ENCODE measurements at places on chromosomes 7 and 10.

- DNase-seq, result no peak
These were observed 95.2 kb downstream of the IQUB start for GRCh38 chr7:123439191-123439590.

GRCh38 chr10:4649471-4649870, 176.5 kb upstream of the AKR1E2 start:
- DNase-seq, result no peak

- DNase-seq, result no peak
These were observed 48.6 kb upstream of the TES start for GRCh38 chr7:116161728-116162127.

DNA sequence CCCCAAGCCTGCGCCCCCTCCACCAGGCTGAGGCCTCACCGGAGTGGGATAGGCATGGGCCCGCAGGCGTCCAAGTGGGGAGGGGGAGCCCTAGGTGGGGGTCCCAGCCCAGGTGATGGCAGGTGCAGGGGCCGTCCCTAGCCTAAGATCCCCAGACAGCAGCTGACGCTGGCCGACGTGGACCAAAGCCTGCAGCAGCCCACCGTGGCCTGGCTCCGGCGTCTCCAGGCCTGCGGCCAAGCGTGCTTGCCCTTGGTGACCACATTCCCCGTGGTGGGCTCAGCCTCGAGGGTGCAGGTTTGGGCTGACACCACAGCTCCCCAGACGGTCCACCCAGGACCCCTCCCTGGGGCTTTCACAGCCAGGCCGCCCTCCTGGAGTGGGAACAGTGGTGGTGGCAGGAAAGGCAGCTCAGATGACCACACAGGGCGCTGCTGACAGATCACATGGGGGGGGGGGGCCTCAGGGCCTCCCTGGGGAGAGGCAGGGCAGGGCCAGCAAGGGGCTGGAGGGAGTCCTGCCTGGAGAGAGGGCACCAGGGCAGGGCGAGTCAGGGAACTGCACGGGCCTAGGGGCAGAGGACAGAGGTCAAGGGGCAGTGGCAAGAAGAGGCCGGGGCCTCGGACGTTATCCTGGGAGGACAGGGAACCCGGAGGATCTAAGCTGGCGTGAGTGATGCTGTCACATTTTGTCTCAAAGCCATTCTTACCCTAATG, 767 bp upstream of the ADAM8 start:
- DNase-seq, result no peak

DNA sequence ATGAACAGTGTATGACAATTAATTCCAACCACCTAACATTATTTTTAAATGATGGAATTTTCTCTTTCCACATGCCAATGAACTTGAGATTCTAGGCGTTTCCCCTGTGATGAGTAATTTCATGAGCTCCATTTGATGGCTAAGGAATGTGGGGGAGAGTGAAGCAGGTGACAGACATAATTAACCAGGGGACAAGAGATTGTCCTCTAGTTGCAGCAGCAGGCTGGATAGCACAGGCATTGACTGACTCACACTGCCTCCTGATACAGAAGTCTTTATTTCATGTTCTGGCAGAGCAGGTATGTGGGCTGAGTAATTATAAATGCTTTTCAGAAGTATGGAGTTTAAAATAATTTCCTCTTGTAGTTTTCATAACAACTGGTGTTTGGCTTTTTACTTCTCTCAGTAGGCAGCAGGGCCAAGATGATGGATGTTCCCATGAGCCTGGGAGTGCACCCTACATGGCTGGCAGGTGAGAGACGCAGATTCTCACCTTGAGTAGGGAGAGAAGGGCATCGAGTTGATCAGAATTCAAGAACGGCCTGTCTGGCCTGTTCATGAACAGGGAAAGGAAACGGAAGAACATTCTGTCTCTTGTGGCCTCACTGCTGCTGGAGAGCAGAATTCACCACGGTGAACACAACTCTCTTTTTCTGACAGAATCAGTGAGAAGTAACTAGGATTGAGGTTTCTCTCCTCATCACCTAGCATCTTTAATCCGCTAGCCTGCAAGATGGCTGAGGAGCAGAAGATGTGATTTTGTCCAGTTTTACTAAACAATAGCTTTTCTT, 118.8 kb downstream of the AOAH start:
- peak; percentile 59 for DNase-seq

GRCh38 chr10:86355571-86356038, 11.0 kb downstream of the GRID1 start:
- no peak for DNase-seq

DNA sequence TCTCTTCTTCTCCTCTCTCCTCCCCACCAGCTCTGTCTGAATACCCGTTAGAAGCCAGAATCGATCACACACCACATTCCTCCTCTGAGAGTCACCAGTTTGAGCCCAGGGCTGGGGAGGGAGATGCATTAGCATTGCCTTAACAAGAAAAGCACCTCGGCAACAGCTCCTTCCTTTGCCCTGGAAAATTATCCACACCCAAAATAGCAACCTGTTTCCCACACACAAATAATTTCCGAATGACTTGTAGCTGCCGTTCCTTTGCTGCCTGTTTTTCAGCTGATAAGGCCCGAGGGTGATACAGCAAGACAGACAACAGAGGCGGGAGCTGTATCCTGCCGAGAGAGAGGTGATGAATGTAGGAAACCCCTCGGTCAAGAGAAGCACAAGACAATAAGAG, 91.3 kb downstream of the CPXM2 start:
- DNase-seq, result no peak

DNA sequence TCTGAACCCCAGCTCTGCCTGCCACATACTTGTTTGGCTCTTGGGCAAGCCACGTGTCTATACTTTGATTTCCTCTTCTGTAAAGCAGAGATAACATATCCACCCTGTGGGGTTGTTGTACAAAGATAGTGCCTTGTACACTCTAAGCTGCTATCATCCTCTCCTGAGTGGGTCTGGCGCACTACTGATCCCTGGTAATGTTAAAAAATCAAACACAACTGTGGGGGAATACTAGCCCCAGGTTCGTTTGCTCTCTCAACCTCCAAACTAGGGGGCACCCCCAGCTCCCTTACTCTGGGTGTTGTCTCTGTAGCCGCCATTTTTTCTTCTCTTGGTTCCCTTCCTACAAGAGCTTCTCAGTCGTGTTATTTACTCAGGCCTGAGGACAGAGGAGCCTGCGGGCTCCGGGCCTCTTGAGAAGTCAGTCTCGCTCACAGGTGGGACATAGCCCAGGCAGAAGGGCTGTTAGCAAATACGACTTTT, 1.0 kb downstream of the POLM start:
- DNase-seq, result no peak

DNA sequence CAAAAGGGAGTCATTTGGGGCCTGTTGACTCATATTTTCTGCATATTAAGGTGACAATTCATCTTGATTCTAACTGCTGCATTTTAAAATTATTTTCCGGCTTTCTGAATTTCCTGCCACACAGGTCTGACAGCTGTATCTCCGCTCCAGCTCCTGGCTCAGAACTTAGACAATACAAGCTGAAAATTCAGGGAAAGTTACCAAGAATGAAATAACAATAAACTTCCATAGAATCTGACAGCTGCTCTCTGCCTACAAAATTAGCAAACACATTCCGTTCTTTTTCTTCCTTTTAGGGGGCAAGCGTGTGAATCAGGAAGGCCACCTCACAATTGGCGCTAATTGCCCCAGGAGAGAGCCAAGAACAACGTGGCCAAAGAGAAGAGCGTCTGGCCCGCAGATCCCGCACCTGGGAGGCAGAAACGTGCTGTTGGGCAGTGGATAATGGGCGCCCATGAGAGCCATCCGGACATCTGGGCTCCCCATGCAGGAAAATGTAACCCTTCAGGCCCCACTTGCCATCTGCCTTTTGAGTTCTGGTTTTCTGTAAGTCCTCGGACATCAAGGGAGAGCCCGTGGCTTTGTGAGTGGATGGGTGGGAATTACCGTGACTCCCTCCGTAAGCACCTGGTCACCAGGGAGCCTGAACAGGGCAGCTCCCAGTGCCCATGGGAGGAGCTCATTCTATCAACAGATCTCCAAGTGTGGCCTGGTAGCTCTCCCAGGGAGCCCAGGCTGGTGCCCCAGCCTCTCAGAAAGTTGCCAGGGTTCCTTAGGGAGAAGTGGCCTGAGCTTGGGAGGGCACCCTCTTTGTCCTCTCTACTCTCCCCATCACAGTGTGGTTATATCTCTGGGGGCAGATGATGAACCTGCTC, 5.0 kb downstream of the CLRN3 start:
- no peak for DNase-seq

GRCh38 chr7:27160145-27160545, 3.7 kb upstream of the HOXA7 start:
- DNase-seq, result no peak

GRCh38 chr7:143367972-143368371, 5.5 kb upstream of the FAM131B start:
- DNase-seq, result peak; percentile 80

GRCh38 chr7:138902161-138902560, 79.0 kb downstream of the KIAA1549 start:
- DNase-seq, result no peak

GRCh38 chr7:157295338-157295737, 41.5 kb upstream of the DNAJB6 start:
- DNase-seq, result no peak

GRCh38 chr7:14842523-14842922, 60.0 kb downstream of the DGKB start:
- DNase-seq, result no peak

GRCh38 chr7:87413951-87414793, 61.3 kb downstream of the ABCB4 start:
- no peak for DNase-seq

- no peak for DNase-seq
These were observed 64.9 kb downstream of the STEAP1B start for GRCh38 chr7:22435105-22435504.

- DNase-seq, result no peak
These were observed 68.9 kb downstream of the MYOF start for GRCh38 chr10:93413252-93413689.

DNA sequence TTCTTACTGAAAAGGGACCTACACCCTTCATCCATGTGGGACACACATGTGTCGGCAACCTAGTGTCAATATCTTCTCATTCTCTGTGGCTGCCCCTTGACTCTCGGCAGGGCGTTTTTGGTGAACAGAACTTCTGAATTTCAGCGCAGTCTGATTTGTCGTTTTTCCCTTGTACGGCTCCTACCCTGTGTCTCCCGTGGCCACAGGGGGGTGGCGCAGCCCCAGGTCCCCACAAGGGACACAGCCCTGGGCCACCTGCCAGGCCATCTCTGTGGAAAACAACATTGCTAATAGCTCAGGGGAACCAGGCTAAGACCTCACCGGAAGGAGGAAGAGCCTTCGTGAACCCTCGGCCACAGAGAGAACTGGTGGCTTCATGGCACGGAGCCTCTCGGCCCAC, 53.1 kb upstream of the NKX6-2 start:
- DNase-seq, result no peak

GRCh38 chr10:87578160-87578841, 73.6 kb downstream of the MINPP1 start:
- no peak for DNase-seq

- no peak for DNase-seq
These were observed 7.9 kb downstream of the OSBPL3 start for GRCh38 chr7:24972166-24972477.

DNA sequence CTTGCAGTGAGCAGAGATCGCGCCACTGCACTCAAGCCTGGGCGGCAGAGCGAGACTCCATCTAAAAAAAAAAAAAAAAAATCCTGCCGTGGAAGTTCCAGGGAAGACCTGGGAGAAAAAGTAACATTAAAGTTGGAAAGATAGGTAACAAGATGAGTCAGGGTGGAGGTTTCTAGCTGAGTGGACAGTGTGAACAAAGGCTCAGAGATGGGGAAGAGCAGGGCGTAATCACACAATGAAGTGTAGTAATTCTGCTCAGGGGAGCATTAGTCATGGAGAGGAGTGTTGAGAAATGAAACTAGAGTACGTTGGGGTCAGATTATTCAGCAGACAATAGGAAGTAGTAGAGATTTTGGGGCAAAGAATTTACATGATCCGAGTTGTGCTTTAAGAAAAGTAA, 21.6 kb upstream of the WASL start:
- peak; percentile 35 for DNase-seq

DNA sequence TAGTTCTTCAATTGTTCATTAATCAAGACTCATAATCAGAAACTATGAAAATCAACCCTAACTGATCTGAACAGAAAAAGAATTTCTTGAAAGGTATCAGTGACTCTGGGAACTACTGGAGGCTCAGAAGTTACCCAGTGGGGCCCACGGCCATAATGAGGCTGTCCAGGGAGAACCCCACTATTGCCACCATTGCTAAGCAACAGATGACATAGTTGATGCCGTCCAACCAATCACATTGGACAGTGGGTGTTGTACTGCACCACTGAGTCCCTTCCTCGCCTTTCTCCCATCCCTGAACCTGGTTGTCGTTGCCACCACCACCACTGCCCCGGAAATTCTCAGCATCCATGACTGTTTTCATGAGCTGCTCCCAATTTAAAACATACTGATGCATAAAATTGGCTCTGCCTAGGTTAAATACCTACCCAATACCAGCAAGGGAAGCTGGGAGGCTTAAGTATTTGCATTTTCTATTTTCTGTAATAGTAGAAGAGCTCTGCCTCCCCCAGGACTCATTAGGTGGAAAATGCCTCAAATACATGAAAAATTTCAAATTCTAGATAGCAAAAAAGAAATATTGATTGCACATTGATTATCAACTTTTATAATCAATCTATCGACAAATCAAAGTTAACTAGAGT, 26.7 kb upstream of the USP6NL start:
- DNase-seq, result no peak

DNA sequence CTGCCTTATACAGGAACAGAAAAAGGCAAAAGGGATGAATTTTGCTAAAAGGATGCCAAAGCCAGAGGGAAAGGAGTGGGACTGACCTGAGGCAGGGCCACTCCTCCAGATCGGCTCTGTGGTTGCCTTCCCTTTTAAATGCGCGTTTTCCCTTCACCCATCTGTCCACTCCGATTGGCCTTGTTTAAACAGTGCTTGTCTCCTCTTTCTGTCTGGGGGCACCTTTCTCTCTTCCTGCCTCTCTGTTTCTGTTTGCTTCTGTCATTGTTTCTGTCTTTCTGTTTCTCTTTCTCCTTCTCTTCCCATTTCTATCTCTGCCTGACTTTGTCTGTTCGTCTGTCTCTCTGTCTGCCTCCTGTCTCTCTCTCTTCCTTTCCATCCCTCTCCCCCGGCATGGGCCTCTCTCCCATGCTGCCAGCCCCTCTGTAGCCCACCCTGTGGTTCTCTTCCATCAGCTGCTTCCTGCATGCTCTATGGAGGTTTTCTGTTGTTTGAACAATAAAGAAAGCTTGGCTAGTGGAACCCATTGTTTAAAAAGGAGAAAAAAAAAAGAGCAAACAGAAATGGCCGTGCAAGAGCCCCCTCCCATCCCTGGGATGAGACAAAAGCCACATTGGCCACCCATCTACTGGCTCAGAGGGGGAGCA, 29.5 kb upstream of the HSPB1 start:
- DNase-seq, result no peak

GRCh38 chr7:1644341-1645070, 25.6 kb upstream of the ELFN1 start:
- no peak for DNase-seq
